Foreskin keratinocyte (primary cell): ENCODE measurements at places on chromosomes 4 and X.

DNA sequence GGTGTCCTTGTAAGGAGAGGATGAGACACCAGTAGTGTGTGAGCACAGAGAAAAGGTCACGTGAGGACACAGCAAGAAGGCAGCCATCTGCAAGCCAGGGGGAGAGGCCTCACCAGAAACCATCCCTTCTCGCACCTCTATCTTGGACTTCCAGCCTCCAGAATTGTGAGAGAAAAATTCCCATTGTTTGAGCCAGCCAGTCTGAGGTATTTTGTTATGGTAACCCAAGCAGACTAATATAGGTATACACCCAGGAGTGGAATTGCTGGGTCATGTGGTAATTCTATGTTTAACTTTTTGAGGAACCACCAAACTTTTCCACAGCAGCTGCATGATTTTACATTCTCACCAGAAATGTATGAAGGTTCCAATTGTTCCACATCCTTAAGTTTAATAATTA lies 25.6 kb downstream of the ZDHHC9 start:
- no peak for DNase-seq

DNA sequence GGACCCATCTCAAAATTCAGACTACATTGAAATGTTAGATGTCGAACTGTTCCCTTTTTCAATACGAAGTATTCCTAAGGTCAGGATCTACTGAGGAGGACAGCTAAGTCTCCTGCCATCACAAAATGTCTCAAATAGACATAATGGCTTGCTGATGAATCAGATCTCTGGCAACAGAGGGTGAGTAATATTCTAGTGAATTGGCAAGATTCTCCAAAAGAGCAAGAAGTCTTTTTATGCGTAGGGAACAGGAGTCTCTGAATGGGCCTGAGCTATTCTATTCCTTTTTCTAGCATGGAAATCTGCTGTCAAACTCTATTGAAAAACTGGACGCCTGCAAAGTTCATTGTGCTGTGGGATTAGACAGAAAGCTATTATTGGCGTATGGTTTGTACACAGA lies 145.4 kb downstream of the FNIP2 start:
- DNase-seq, result peak; percentile 33

GRCh38 chr4:119172223-119172622 lies 36.6 kb downstream of the MYOZ2 start:
- DNase-seq, result no peak

DNA sequence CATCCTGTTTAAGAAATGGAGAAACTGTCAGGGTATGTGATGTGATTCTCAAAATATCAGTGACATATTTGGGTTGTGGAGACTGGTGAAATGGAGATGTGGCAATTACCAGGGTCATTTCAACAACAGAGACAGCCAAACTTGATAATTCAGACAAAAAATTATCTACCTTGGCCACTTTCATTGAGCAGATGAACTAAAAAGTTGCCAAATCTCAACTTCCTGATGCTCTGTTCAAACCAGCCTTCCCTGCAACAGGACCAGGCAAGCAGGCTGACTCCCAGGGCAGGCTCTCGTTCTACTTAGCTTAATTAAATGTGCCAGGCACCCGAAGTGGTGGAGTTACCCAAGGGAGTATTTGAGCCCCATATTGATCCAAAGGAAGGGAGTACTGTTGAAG lies 199.6 kb downstream of the AFF2 start:
- DNase-seq, result no peak

GRCh38 chr4:113325876-113326615 lies 276.6 kb downstream of the ANK2 start:
- peak; percentile 18 for DNase-seq

DNA sequence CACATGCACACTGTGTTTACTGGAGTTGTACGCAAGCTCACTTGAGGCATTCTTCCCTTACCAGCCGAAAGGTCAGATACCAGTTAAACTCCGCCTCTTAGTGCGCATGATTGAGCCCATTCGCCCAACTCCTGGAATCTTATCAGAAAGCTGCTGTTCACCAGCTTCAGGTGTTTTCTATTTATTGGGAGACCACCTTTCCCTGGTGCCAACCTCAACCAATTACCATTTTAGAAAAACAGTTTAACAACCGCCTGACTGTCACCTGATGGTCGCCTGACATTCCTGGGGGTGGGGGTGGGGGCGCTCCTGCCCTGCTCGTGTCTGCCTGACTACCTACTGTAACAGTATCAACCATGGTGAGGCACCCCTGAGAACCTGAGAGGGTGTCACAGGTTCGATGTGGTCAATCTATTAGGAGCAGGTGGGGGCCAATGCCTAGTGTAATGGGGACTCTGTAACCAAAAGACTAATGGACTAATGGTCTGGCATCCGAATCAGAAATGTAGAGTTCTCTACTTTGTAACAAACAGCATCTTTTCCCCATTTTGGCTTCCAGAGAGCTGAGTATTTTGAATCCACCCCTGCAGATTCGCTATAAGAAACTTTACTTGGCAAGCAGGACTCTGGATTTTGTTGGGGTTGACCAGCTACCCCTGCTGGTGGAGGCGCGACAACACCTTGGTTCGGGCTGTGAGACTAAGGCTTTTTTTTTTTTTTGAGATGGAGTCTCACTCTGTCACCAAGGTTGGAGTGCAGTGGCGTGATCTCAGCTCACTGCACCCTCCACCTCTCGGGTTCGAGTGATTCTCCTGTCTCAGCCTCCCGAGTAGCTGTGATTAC lies 58.2 kb upstream of the ZNF157 start:
- no peak for DNase-seq
